Activated CD4-positive, alpha-beta T cell treated with anti-CD3 and anti-CD28 coated beads, Interleukin-2, amount 10 ng/mL, durations not matched to agents 24 days and 14 days (primary cell): ENCODE measurements at places on chromosomes 5 and 9. TPM values are rescaled to one million over a fixed set of nuclear protein-coding genes. Genes with fewer than 3 reads are reported as not detected.

The PKD2L2 gene
- total RNA-seq = not detected in 2 replicates

The CYSRT1 gene
- total RNA-seq = 0.54 and 0.68 TPM in 2 replicates

The PHF2 gene
- 22.4 and 25.0 TPM in 2 replicates for total RNA-seq

The TRIM52 gene
- 15.7 and 16.8 TPM in 2 replicates for total RNA-seq

The LECT2 gene
- total RNA-seq = not detected in 2 replicates

The KIAA1958 gene
- 9.8 and 10.6 TPM in 2 replicates for total RNA-seq

The BASP1 gene
- total RNA-seq = 0.33 and 0.37 TPM in 2 replicates

The TICAM2 gene
- 0.86 and 1.0 TPM in 2 replicates for total RNA-seq

The TMEM174 gene
- total RNA-seq = not detected in 2 replicates

GRCh38 chr9:127526655-127527559 lies 75.6 kb downstream of the LRSAM1 start:
- H3K36me3 ChIP-seq = peaks cover 54% of the 10 kb centered on the region
- DNase-seq = no peak
- H3K4me1 ChIP-seq = peaks cover 14% of the 10 kb centered on the region
- H3K4me3 ChIP-seq = no peak overlapping the region
- no peaks in the 10 kb centered on the region for H3K27me3 ChIP-seq
- no peak overlapping the region for H3K27ac ChIP-seq

DNA sequence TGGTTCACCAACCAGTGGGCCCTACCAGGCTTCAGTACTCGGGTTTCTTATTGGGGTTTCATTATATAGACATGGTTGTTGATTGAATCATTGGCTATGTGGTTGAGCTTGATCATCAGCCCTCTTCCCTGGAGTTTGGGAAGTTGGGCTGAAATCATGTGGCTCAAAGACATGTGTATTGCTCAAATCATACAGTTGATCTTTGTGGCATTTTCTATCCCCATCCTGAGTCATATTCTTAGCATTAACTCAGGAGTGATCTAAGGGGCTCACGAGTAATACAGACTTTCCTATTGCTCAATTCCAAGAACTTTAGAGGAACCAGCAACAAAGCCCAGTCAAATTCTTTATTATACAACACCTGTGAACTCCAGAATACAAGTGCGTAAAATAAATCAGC lies 66.2 kb downstream of the SMC5 start:
- no peak overlapping the region for H3K27ac ChIP-seq
- H3K4me1 ChIP-seq = peaks cover 4% of the 10 kb centered on the region
- no peak overlapping the region for H3K4me3 ChIP-seq
- H3K27me3 ChIP-seq = no peaks in the 10 kb centered on the region

GRCh38 chr9:93166699-93167098 lies 17.2 kb upstream of the WNK2 start:
- no peak for DNase-seq
- H3K36me3 ChIP-seq = no peaks in the 10 kb centered on the region
- peaks cover 2% of the 10 kb centered on the region for H3K4me1 ChIP-seq
- H3K27me3 ChIP-seq = peaks cover 5% of the 10 kb centered on the region

DNA sequence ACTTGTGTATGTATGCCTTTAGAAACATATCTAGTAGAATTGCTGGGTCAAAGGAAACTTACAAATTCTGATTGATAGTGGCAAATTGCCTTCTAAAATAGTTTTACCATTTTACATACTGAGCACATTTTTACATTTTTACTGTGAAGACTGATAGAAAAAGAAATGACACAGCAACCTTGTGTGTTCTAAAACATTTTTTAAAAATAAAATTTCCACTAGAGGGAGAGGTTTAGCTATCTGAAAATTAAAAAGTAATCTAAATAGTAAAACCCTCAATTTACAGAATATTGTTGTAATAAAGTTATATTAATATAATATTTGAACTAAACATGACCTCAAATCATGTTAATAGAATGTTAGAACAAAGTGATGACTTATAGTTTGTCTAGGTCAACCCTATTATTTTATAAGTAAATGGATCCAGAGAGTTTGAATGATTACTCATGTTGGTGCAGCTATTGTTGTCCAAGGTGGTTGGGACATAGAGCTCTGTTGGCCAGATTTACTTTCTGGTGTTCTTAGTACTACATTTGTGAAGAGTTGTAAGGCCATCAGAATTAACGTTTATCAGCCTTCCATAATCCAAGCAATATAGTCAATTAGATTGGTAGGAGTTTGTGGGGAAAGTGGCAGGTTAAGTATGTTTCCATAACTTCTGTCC lies 17.2 kb downstream of the CENPP start:
- peaks cover 46% of the 10 kb centered on the region for H3K36me3 ChIP-seq
- H3K27me3 ChIP-seq = no peaks in the 10 kb centered on the region
- peaks cover 7% of the 10 kb centered on the region for H3K4me1 ChIP-seq
- H3K4me3 ChIP-seq = no peak overlapping the region
- DNase-seq = no peak

GRCh38 chr5:176870110-176870591 lies 29.0 kb downstream of the HK3 start:
- peaks cover 16% of the 10 kb centered on the region for H3K27me3 ChIP-seq
- H3K4me3 ChIP-seq = no peak overlapping the region
- peaks cover 4% of the 10 kb centered on the region for H3K36me3 ChIP-seq
- peak overlapping the region; percentile 45 for H3K27ac ChIP-seq
- no peak for DNase-seq

GRCh38 chr5:105684799-105685198 lies 1985.9 kb downstream of the EFNA5 start:
- no peaks in the 10 kb centered on the region for H3K27me3 ChIP-seq
- no peak overlapping the region for H3K27ac ChIP-seq
- no peaks in the 10 kb centered on the region for H3K36me3 ChIP-seq
- H3K4me1 ChIP-seq = no peaks in the 10 kb centered on the region

DNA sequence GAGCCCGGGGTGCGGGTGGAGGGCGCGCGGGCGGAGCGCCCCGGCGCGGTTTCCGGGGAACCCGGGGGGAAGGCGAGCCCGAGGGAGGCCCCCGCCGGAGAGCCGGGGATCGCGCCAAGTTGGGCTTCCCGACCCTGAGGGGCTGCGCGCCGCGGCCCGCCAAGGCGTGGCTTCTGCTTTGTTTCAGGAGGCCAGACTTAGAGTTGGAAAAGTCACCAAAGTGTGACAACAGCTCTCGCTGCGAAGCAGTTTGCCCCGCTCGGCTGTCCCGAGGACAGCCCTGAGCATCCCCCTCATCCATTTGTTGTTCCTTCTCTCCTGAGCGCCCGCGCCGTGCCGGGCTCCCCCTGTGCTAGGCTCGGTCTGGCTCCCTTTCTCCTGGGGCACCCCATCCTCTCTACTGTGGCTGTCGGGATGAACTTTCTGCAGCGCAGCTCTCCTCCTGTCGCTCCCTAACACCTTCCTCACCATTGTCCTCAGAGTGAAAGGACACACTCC lies 410 bp downstream of the GLIPR2 start:
- peaks cover 3% of the 10 kb centered on the region for H3K36me3 ChIP-seq
- peak overlapping the region; percentile 87 for H3K4me3 ChIP-seq
- DNase-seq = no peak
- peaks cover 50% of the 10 kb centered on the region for H3K4me1 ChIP-seq
- peak overlapping the region; percentile 67 for H3K27ac ChIP-seq
- H3K27me3 ChIP-seq = peaks cover 19% of the 10 kb centered on the region

DNA sequence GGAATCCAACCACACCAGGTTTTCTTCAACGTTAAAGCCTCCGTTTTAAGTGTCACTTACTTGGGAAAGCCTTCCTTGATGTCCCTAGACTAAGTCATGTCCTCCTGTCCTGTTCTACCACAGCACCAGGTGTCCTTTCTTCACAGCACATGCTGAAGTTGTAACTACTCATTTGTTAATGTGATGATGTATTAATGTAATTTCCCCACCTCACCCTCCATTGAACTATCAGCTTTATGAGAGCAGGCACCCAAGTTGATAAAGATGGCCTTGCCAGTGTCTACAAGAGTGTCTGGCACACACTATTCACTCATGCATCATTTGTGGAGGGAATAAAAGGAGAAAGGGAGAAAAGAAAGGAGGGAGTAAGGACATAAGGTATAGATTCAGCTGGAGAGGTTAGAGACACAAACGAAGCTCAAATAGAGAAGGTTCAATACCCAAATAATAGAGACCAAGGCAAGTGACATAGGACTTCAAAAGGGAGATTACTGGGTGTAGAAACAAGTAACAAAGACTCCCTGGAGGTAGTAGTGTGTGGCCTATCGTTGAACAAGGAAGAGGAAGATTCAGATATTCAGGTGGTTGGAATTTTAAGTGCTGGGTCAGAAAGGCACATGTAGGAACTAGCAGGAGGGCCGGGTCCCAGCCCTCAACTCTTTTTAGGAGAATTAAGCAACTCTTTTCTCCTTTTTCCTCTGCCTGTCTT lies 6.6 kb downstream of the ITK start:
- no peak for DNase-seq
- H3K36me3 ChIP-seq = peaks cover 86% of the 10 kb centered on the region
- peak overlapping the region; percentile 83 for H3K4me3 ChIP-seq
- H3K27ac ChIP-seq = peak overlapping the region; percentile 92

DNA sequence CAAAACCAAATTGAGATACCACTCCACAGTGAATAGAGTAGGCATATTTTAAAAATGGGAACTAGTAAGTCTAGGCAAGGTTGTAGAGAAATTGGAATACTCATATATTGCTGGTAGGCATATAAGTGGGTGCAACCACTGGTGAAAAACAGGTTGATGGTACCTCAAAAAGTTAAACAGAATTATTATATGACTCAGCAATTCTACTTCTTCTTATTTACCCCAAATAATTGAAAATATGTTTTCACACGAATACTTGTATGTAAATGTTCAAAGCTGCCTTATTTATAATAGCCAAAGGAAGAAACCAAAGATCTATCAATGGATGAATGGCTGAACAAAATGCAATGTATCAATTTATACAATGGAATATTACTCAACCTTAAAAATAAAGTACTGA lies 79.1 kb downstream of the CDH9 start:
- H3K4me3 ChIP-seq = no peak overlapping the region
- no peak overlapping the region for H3K27ac ChIP-seq
- H3K4me1 ChIP-seq = no peaks in the 10 kb centered on the region
- DNase-seq = no peak

GRCh38 chr5:68950125-68950524 lies 143.7 kb upstream of the SLC30A5 start:
- H3K4me1 ChIP-seq = no peaks in the 10 kb centered on the region
- H3K4me3 ChIP-seq = no peak overlapping the region
- H3K27ac ChIP-seq = no peak overlapping the region
- peaks cover 3% of the 10 kb centered on the region for H3K27me3 ChIP-seq

GRCh38 chr9:71767776-71768321 lies 464 bp downstream of the CEMIP2 start:
- H3K4me3 ChIP-seq = peak overlapping the region; percentile 92
- peak; percentile 76 for DNase-seq
- H3K36me3 ChIP-seq = peaks cover 6% of the 10 kb centered on the region

- H3K36me3 ChIP-seq = no peaks in the 10 kb centered on the region
- no peaks in the 10 kb centered on the region for H3K4me1 ChIP-seq
- no peak overlapping the region for H3K4me3 ChIP-seq
- no peak for DNase-seq
- no peaks in the 10 kb centered on the region for H3K27me3 ChIP-seq
These were observed 152.5 kb downstream of the PPP2R2B start for GRCh38 chr5:146726020-146726419.

DNA sequence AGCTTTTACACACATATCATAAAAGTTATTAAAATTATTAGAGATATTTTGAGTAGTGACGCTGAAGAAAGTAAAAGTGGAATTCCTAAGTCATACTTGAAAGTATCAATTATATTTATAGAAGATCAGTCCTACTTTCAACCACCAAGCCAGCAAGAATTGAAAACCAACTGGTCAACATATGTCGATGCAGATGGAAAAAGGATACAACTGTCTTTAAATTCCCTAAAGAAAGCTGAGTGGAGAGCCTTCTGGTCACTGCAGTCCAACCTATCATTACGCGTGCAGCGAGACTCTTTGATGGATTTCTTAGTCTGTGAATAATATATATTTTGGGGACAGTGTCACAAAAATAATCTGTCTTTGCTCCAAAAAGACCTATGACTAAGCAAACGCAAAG lies 15.3 kb downstream of the MEF2C start:
- no peak overlapping the region for H3K27ac ChIP-seq
- no peak for DNase-seq
- H3K4me1 ChIP-seq = no peaks in the 10 kb centered on the region
- peaks cover 5% of the 10 kb centered on the region for H3K27me3 ChIP-seq
- no peaks in the 10 kb centered on the region for H3K36me3 ChIP-seq

GRCh38 chr5:141492168-141492885 lies 3.4 kb downstream of the PCDHGC5 start:
- peak overlapping the region; percentile 79 for H3K4me3 ChIP-seq
- peaks cover 59% of the 10 kb centered on the region for H3K27me3 ChIP-seq
- peak; percentile 67 for DNase-seq
- H3K36me3 ChIP-seq = no peaks in the 10 kb centered on the region
- peak overlapping the region; percentile 42 for H3K27ac ChIP-seq

GRCh38 chr5:10304932-10305331 lies 2.8 kb downstream of the CMBL start:
- H3K27ac ChIP-seq = no peak overlapping the region
- DNase-seq = no peak
- H3K4me1 ChIP-seq = peaks cover 9% of the 10 kb centered on the region
- no peak overlapping the region for H3K4me3 ChIP-seq
- no peaks in the 10 kb centered on the region for H3K36me3 ChIP-seq

- peaks cover 5% of the 10 kb centered on the region for H3K27me3 ChIP-seq
- peaks cover 28% of the 10 kb centered on the region for H3K4me1 ChIP-seq
- no peak overlapping the region for H3K27ac ChIP-seq
These were observed 283.0 kb downstream of the AOPEP start for GRCh38 chr9:95009459-95009858.
